ENCODE measurements at places on chromosomes 11 and 22.

GRCh38 chr22:33921525-33922348 is 1.5 kb upstream of the LARGE1 start:
- peak; percentile 17 for DNase-seq

- DNase-seq, result no peak
Observed at GRCh38 chr11:46537121-46537520, 56.7 kb downstream of the AMBRA1 start.

DNA sequence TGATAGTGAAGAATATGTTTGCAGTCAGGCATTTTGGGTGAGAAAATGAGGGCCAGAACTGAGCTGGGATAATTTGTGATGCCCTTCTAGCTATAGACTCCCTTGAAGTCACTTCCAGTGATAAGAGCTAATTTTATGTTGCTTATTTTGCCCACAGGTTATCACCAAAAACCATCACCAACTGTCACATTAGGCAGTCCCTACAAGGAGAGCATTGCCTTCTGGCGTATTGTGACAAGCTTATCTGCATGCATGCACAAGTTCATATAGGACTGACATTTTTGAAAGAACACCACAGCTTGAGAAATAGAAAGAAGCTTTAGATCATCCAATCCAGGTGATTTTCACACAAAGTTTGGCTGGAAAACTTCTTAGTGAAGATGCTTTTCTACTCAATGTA is 735.3 kb upstream of the RAG2 start:
- no peak for DNase-seq

DNA sequence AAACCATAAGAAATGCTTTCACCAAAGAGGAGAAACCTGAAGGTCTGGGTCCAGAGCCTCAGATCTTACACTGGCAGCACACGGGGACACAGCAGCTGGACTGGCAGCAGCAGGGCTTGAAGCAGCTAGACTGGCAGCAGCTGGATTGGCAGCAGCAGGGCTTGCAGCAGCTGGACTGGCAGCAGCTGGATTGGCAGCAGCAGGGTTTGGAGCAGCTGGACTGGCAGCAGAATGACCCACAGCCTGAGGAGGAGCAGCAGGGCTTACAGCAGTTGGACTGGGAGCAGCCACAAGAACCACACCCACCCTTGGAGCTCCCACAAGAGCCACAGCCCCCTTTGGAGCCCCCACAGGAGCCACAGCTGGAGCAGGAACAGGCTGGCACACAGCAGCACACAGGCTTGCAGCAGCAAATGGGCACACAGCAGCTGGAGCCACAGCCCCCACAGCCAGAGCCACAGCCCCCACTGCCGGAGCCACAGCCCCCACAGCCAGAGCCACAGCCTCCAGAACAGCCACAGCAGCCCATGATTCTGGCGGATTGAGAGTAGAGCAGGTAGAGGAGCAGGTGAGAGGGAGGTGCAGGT is at the start of gene KRTAP5-11:
TSS of gene KRTAP5-11 (minus strand) at position 567 of the 587 bp plus-strand sequence. CDS start at position 529, 38 bp downstream.
- DNase-seq, result no peak

- DNase-seq, result peak; percentile 37
Observed at GRCh38 chr11:106087815-106088435, 10.5 kb downstream of the AASDHPPT start.

- DNase-seq, result no peak
Observed at GRCh38 chr11:117669062-117669461, 128.0 kb downstream of the DSCAML1 start.

GRCh38 chr11:28296426-28296825 is 188.2 kb downstream of the METTL15 start:
- DNase-seq, result no peak

- DNase-seq, result no peak
Observed at GRCh38 chr11:28966951-28967350, 858.8 kb downstream of the METTL15 start.

GRCh38 chr11:120346233-120346632 is 10.0 kb downstream of the ARHGEF12 start:
- DNase-seq, result no peak

DNA sequence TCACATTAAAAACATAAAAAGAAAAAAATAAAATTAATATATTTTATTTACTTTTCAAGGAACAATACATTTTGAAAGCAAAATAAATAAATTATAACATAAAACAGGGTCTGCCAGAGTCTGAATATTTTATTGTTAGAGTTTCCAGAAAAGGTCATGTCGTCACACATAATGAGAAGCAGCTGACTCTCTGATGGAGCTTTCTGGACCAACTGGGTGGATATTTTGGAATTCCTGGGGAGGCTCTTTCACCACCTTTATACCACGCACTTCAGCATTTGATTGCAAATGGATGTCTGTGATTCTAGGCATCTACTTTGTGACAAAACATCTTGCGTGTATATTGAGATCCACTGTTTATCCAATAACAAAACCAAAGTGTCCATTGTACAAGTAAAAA is 455.0 kb upstream of the CCDC179 start:
- no peak for DNase-seq

DNA sequence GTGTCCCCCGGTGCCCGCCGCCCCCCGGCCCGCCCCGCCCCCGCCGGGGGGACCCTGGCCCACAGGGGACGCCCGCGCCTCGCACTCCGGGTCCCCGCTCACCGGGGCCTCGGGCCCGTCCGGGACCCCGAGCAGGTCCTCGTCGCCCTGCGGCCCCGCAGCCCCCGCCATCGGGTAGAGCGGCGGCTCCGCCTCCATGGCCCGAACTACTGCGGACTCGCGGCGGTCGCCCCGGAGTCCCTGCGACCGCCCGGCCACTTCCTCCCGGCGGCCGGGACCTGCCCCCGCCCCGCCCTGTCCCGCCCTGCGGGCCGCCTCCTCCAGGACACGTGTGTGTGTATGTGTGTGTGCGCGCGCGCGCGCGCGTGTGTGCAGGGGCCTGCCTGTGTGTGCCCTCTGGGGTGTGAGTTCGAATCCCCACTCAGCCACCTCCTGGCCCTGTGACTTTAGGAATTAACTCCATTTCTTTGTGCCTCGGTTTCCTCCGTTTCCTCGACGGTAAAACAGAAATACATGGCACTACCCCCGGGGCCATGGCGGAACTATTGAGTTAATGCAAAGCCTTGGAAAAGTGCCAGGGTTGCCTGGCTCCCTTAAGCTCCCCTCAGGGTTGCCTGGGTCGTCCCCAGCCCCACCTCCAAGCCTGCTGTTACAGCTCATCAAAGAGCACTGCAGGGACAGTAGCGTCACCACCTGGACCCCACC is at the start of gene UNC93B1:
TSS of gene UNC93B1 (minus strand) at position 252 of the 705 bp plus-strand sequence. CDS start at position 198, 54 bp downstream.
- peak; percentile 89 for DNase-seq

DNA sequence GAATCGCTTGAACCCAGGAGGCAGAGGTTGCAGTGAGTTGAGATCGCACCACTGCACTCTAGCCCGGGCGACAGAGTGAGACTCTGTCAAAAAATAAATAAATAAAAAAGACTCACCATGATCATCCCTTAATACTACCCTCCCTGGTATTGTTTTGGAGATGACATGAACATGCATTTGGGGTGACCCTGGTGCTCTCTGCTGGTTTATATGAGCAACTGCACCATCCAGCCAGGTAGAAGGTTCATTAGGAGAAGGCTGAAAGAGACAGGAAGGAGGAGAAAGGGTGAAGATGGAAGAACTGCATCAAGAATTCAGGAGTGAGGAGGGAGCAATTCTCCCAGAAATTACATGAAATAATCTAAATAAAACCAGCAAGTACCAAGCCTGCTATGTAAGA is 37.8 kb downstream of the SLC5A1 start:
- no peak for DNase-seq

DNA sequence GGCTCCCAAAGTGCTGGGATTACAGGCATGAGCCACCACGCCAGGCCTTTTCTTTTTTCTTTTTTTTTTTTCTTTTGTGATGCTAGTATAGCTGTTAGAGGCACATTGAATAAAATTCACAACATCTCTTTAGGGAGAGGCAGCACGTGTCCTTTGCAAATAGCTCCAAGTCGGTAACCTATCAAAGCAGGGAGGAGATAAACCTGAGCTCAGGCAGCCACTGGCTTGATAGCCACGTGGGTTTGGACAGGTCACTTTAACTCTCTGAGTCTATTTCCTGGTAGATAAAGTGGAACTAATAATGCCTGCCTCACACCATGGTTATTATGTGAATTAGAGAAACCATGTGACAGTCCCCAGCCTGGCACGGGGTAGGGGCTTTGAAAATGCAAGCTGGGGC is 43.1 kb upstream of the ATXN10 start:
- DNase-seq, result no peak

DNA sequence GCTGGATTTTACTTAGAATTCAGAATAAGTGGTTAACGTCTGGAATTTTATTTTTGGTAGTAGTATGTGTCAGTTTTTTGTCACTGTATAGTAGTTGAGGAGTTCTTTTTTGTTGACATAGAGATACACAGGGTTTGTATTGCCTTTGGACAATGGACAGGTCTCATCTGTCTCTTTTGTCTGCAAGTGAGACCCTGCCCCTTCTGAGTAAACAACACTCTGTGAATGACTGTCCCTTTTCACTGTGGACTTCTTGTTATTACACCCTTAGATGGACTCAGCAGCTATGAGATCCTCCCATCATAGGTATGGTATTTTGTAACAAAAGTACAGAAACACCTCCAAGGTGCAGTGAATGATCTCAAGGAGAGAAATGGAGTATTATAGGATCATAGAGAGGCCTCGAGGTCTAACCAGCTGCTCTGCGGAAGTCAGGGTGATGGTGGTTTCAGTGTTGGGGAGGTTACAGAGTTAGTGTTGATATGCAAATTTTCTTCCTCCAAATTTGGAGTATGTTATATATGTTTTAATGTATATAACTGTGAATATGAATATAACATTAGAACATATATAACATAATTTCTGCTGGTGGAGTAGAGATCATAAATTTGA is 7.8 kb downstream of the PPP6R3 start:
- no peak for DNase-seq

- DNase-seq, result no peak
Observed at GRCh38 chr11:110856996-110857812, 145.0 kb upstream of the ARHGAP20 start.

- DNase-seq, result peak; percentile 53
Observed at GRCh38 chr22:49923445-49923844, 5.0 kb downstream of the CRELD2 start.

DNA sequence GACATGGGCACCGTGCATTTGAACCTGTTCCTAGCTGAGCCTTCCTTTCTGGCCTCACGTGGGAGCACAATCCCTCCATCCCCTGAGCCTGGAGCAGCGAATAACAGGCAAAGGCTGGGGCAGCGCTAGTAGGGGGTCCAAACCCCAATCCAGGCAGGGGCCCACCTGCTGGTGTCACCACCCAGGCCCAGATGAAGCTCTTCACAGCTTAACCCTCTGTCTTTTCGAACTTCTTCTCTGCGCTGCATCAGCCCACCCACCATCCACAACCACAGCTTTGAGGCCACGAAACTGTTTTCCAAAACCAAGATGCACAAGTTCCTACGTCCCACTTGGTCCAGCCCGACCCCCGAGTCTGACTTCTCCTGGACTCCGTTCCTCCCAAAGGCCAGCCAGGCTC is 11.5 kb downstream of the KCNC1 start:
- no peak for DNase-seq

DNA sequence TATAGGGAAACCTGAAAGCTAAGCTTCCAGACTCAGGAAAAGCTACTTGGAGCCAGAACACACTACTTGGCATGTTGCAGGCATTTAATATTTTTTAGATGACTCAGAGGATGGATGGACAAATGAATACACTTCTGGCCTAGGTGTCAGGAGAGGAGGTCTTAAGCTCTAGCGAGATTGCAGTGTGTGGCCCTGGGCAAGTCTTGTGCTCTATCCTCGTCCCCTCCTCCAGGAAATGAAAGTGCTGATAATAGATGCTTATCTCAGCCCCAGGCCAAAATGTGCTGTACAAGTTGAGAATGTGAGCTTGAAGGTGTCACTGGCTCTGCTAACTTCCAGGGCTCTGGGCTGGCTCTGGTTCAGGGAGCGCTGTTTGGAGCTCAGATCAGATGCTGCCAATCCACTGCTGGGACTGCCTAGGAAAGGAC is 136.3 kb downstream of the PKNOX2 start:
- no peak for DNase-seq

GRCh38 chr22:47055921-47056320 is 293.5 kb downstream of the TBC1D22A start:
- DNase-seq, result no peak

- DNase-seq, result no peak
Observed at GRCh38 chr11:66686100-66686785, 8.6 kb upstream of the RBM4B start.

DNA sequence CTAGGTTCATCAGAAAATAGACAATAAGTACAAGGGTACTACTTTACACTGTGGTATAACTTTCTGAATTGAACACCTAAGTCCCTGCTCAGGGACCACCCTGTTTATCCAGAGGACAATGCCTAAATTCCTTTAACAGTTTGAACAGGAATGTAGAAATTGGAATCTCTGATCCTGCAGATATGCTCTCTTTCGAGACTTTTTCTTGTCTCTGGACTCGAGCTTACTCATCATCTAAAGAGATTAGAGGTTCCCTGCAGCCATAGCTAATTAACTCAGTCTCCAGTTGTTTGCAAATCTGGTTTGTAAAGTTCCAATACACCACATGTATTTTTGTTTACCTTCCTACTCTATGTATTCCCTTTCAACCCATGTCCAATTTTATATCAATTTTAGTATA is 1.0 kb downstream of the HOATZ start:
- DNase-seq, result no peak

DNA sequence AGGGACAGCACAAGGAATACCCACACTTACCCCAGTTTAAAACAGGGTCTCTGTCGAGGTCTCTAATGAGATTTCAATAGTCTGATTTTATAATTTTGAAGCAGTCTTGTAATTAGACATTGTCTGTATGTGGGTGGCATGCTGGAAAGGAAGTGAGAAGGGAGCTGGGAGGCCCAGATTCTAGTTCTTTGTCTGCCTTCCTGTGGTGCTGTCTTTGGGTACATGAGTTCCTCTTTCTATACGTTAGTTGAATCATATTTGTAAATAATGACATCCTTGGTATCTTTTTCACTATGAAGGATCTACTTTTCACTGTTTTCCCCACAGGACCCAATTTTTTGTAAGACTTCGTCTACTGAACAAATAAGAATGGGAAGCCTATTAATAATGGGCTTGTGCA is 42.0 kb upstream of the TENM4 start:
- DNase-seq, result no peak

- DNase-seq, result no peak
Observed at GRCh38 chr22:30553971-30554370, 7.4 kb upstream of the SEC14L6 start.

DNA sequence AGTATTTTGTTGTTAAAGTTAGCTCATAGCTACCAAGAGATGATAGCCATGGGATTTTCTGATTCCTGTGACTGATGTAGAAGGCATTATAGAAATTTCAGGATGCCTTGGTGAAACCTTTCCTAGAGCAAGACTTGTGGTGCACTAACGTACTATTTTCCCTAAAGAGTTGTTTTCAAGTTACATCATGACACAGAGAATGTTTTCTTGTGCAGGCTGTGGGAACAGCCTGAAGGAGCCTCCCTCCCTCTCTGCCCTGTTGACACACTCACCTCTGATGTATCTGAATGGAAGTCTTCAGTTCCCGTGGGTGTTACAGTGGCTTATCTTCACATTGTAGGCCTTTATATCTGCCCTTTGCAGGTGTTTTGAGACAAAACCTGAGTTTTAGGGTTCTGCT is 121.6 kb downstream of the LDLRAD3 start:
- no peak for DNase-seq
